ENCODE measurements at places on chromosomes 4 and X.

GRCh38 chr4:173332963-173333657, 1.0 kb downstream of the HMGB2 start:
- no peak for DNase-seq

DNA sequence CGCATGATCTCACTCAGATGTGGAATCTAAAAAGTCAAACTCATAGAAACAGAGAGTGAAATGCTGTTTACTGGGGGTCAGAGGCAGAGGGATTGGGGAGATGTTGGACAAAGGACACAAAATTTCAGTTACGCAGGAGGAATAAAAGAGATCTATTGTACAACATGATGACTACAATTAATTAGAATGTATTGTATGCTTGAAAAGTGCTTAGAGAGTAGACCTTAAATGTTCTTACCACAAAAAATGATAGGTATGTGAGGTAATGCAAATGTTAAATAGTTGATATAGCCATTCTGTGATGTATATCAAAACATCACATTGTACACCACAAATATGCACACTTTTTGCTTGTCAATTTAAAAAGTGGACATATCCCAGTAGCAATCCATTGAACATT, 36.1 kb upstream of the PHKA2 start:
- DNase-seq, result no peak

GRCh38 chr4:63937961-63938360, 471.3 kb downstream of the TECRL start:
- no peak for DNase-seq

GRCh38 chr4:15513545-15513944, 43.9 kb downstream of the CC2D2A start:
- DNase-seq, result no peak

Measured in SK-N-DZ (cell line).